ENCODE measurements at places on chromosomes 2 and 18.

GRCh38 chr2:164205347-164205746, 415.9 kb downstream of the GRB14 start:
- DNase-seq = no peak

DNA sequence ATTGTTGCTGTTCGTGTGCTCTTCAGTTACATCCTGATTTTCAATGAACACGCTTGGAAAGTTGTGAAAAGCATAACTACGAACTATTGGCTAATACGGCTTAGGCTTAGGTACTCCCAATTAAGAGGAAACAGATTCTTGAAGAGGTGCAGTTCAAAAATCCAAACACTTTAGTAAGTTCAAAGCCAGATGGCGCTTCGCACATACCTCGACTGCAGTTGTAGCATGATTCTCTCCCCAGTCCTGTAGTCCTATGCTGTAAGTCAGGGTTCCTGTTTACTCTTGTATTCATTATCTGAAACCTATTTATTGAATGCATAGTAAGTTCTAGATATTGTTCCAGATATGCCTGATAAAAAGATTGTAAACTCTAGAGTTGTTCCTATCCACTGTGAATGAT, 165.2 kb downstream of the TRIB2 start:
- DNase-seq = no peak

DNA sequence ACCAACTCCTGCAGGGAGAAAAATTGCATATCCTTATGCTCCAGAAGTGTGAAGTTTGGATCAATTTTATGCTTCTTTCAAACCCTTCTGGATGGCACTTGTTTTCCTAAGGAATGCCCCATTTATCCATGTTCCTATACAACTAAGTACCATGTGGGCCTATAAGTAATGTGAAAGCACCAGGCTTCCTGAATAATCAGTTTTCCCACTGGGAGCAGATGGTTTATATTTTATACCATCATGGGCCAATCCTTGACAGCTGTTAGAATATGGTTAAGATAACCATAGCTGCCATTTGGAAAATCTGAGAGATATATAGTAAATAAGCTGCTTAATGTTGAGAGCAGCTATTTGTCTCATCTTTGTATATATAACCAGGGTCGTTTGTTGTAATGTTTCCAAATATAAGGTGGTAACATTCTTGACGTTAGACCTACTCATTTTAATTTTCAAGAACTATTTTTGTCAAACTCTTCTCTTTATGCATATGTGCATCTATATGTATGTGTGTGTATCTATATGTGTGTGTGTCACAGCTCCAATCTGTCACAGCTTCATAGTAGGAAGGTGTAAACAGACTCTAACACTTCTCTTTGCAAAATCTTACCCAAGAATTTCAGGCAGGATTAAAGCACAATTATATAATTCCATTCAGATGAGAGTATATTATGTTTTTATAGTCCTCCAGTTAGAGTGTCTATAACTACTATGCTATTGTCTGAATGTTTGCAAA, 458.7 kb upstream of the GCFC2 start:
- DNase-seq = no peak

DNA sequence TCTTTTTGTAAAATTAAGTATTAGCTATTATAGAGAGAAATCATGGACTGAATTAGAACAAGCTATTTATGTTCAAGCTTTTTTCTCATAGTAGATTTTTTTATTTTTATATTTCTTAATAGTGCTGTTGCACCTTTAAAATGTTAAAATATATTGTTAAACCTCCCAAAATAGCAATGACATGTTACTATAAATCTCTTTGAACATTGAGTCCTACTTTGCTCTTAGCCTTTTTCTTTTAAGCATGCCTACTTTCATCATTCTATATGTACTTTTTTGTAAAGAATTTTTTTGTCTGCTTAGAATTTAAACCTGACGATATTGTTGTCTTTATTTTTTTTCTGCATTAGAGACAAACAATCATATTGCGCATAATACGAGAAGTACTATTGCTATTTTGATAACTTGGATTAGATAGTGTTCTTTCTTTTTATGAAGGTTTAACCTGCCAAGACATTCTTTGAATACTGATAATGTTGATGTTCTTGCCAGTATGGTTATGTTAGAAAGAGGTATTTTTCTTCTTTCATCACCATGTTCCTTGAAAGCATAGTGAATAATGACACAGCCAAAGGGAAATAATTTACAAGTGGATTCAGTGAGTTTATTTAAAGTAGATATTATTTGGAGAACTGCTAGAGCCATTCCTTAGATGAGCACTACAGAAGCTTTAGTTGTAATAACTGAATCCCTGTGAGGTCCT, 40.6 kb downstream of the PMS1 start:
- no peak for DNase-seq

GRCh38 chr18:49747876-49748275, 65.5 kb downstream of the ACAA2 start:
- no peak for DNase-seq

DNA sequence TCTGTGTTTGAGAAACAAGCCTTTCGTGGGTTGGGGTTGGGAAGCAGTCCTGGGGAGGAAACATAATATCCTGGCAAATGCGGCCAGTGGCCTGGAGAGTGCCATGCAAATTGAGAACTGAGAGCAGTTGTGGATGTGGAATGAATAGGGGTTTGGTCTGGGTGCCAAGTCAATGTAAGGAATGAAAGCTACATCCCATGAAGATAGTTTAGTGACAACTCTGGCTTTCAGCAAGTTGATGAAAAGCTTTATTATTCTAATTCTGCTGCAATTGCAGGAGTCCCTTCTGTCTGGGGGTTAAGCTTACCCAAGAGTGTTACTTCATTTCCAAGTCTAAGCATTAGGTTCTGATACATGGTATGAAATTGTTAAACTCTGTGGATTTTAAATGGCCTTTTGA, 771.6 kb downstream of the DPP10 start:
- DNase-seq = no peak

- no peak for DNase-seq
Measured at GRCh38 chr2:70719231-70719630, 48.8 kb downstream of the ADD2 start.

DNA sequence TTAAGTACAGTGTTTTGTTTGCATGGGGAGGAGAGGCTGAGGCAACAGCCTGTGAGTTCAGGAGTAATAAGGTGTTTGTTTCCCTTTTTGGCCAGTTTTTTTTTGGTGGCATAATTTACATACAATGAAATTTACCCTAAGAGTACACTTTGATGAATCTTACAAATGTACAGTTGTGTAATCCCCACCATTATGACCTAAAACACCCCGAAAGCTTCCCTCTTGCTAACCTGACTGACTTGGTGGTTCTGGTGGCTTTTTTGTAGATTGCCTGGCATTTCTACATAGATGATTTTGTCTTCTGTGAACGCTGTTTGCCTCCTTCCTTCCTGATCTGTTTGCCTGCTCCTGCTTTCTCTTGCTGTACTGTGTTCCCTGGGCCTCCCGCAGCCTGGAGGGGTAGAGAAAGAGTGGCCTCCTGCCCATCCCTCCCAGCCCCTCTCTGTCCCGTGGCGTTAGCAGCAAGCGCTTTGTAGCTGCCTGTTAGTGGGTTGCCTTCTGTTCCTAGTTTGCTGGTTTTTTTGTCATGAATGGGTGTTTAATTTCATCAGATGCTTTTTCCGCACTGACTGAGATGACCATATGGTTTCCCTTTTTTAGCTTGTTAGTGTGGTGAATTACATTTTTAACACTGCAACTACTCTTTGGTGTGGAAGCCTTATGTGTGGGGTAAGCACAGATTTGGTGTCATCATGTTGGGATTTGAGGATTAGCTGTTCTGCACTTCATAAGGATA, 32.1 kb downstream of the ASAP2 start:
- DNase-seq = no peak
